Non-pigmented ciliary epithelial cell (primary cell): ENCODE measurements at places on chromosomes 2 and 18.

DNA sequence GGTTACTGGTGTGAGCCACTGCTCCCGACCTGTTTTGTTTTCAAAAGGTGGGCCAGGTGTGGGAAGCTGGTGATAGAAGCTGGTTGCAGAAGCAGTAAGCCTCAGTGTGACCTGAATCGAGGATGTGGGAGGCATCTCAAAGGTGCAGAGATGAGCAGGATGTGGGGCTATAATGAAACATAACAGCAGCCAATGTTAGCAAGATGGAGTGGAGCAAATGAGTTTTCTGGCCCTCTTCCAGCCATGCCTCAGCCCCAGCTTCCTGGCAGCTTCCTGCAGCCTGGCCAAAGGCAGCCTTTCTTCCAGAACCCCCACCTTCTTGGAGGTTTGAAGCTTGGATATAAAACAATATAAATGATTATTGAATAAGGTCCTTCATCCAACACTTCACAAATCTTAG is 184.8 kb downstream of the NCK2 start:
- DNase-seq, result no peak

- DNase-seq, result no peak
Measured at GRCh38 chr2:196404276-196404675, 232.9 kb upstream of the STK17B start.

- no peak for DNase-seq
Measured at GRCh38 chr18:48994044-48994651, 43.4 kb upstream of the SMAD7 start.

GRCh38 chr2:98592565-98592964 is 15.7 kb downstream of the COA5 start:
- DNase-seq, result no peak

DNA sequence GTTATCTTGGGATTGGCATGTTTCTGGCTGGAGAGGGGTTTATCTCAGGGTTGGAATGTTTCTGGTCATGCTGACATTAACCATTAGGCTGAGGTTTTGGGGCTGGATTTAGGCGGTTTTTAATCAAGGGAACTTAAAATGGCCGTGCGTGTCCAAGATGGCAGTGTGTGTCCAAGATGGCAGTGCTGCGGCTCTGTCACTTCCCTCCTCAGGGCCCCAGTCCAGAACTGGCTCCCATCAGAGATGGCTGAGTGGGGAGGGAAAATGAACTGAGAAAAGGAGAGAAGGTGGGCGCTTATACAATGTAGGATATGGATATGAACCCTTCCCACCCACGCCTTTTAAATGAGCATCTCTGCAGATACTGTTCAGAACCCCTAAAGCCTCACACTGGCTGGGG is 175.5 kb upstream of the MYT1L start:
- no peak for DNase-seq

DNA sequence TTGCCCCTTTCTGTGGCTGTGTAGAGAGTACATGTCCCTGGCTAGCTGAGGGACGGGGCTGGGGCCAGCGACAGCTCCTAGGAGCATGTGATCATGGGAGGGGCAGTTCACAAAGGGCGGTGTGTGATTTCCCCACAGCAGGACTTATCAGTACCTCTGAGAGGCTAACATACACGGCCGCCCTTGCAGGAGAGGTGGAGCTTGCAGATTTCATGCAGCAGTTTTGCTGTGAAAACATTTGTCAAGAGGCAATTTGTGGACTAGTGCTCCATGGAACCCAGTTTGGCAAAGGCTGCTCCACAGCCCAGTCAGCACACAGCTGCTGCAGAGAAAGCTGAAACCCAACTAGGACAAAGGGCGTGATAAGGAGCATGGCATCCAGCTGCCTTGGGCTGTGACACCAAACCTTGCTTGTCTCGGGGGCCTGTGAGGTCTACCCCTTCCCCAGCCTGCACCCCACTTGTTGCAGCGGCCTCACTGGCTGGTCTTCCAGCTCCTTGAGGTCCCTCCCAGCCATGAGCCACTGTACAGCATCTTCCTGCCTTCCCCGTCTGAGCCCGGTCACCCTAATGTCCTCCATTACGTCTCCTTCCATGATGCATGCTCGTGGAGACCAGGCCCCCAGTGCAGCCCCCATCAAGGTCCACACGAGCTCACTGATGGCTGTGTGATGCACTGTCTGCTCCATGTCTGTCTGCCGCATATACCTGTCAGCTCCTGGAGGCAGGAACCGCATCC is 121.4 kb upstream of the HDAC4 start:
- DNase-seq, result no peak

DNA sequence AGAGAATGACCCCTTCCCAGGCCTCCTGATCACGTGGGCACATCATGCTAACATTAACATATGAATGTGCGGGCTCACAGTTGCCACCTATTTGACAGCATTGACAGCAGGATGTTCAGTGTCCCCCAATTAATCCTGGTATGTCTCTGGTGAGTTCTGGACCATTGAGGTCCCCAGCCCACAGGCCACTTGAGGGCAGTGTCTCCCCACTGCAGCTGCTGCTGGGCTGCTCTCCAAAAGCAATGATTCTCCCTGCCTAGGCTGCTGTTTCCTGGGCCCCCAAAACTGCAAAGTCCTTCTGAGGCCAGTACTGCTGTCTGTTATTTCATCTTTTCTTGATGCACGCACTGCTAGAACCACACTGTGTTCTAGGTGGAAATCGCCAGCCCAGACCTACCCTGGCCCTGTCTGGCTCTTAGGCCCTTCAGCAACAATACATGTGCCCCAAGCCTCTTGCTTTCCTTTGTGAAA is 52.7 kb upstream of the MAPK4 start:
- no peak for DNase-seq

DNA sequence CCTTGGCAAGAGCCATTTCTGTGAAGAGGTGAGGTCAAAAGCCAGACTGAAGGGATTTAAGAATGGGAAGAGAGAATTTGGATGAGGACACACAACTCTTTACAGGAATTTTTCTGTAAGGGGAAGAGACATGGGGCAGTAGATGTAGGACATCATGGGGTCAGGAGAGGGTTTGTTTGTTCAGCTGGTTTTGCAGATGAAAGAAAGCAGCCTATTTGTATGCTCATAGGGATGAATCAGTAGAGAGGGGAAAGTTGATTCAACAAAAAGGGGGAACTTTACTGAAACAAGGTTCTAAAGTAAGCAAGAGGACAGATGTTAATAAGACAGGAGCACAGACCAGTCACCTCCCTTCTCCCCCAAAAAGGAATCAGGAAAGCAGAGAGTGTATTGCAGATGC is 11.2 kb downstream of the SCG2 start:
- DNase-seq, result no peak

- DNase-seq, result no peak
Measured at GRCh38 chr2:173045181-173045580, 30.5 kb upstream of the MAP3K20 start.

DNA sequence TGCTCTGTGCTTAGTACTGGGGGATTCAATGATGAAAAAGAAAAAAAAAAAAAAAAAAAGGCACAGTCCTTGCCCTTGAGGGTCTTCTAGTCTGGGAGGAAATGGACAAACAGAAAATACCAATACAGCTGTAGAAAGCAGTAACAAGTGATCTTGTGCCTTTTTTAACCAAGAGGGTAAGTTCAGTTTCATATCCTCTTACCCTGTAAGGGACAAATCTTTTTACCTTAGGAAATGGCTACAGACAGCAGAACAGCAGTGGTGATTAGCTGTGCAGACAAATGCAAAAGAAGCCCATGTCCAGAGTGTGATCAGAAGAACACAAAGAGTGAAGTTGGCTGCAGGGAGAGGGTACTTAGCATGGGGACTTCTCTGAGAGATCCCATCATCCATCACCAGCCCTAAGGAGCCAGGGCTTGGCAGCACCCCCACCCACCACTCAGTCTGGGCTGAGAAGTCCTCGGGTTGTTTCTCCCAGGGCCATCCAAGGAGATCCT is 102.9 kb downstream of the ALPK2 start:
- DNase-seq, result no peak

- DNase-seq, result no peak
Measured at GRCh38 chr18:59715445-59715844, 18.2 kb upstream of the CCBE1 start.

- DNase-seq, result no peak
Measured at GRCh38 chr2:214730248-214730647, 79.2 kb downstream of the BARD1 start.

DNA sequence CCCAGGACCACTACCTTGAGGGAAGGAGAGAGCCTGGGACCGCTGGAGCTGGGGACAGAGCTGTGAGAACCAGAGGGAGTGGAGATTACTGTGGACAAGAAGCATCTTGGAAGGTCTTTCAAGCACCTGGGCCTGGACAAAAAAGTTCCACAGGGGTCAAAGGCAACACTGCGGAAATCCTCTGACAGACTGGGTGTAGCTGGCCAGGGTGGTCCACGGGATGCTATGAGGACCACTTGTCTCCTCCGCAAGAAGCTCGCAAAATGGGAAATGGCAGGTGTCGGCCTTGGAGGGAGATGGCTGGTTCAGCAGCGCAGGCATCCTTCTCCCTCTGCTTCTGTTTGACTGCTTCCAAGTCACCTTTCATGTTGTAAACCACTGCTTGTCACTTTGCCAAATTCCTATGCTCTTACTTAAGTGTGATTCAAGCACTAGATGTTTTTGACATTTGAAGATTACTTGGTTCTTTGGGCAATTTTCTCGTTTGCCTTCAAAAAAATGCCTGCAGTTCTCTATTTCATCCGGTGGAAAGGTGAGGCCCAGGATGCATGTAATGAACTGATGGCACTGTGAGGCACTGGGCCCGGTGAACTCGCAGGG is 27.7 kb downstream of the KLHL29 start:
- no peak for DNase-seq

DNA sequence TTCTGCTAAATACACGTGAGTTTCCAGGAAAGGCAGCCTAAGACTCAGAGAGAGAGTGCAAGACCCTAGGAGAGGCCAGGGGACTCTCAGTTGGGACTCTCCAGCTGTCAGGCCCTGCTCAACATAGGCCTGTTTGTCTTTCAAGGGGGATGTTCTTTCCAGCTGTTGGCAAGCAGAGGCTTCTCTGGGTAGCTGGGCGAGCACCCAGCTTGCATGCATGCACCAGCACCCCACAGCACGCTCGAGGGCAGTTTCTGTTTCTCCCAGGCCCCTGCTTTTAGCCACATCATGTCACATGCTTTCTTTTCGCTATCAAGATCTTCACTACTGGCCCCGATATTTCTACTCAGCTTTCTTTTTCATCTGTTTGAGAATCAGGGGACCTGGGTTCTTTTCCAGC is 479.3 kb upstream of the HS6ST1 start:
- no peak for DNase-seq

GRCh38 chr2:175309799-175310198 is 128.3 kb upstream of the ATP5MC3 start:
- DNase-seq, result no peak

- DNase-seq, result peak; percentile 43
Measured at GRCh38 chr18:28147674-28148171, 29.2 kb downstream of the CDH2 start.

GRCh38 chr2:64401529-64401880 is 52.5 kb upstream of the LGALSL start:
- no peak for DNase-seq

DNA sequence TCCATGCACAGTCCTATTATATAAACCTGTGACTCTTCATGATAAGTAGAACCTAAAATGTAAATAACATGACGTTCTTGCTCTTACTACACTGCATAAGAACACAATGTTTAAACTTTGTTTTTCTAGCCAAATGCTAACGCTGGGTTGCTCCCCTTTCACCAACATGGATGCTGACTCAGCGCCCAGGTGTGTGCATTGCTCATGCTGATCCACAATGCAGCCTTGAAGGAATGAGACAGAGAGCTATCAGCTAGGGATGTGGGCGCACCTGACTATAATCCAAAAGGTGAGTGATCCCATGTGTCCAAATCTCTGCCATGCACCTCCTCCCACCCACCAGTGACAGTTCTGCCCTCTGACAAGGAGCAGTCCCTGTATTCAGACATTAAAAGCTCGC is 235.0 kb downstream of the IRS1 start:
- DNase-seq, result no peak

DNA sequence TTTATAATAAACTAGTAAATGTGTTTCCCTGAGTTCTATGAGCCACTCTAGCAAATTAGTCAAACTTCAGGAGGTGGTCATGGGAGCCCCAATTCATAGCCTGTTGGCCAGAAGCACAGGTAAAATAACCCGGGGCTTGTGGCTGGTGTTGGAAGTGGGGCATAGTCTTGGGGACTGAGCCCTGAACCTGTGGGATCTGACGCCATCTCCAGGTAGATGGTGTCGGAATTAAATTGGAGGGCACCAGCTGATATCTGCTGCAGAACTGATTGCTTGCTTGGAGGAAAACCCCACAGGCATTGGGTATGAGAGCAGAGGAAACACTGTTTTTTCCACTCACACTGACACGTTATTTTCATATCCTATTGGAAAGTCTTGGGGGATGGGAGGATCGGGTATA is 14.1 kb downstream of the NMS start:
- no peak for DNase-seq

DNA sequence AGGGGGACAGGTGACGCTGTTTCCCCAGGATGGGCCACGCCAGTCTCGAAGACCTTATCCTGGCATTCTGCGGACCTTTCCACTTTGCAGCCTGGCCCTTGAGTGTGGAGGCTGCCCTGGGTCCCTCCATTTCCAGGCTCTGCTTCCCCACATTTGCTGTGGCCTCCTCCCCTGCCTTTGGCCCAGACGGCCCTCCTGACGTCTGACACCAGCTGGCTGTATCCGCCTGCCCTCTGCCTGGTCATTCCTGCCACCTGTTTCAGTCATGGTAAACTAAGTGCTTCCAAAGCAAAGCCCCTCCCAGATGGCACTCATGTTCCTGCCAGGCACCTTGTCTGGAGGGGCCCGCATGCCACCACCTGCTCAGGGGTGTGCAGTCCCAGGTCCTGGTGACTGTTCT is 95.1 kb downstream of the ASB1 start:
- DNase-seq, result no peak

DNA sequence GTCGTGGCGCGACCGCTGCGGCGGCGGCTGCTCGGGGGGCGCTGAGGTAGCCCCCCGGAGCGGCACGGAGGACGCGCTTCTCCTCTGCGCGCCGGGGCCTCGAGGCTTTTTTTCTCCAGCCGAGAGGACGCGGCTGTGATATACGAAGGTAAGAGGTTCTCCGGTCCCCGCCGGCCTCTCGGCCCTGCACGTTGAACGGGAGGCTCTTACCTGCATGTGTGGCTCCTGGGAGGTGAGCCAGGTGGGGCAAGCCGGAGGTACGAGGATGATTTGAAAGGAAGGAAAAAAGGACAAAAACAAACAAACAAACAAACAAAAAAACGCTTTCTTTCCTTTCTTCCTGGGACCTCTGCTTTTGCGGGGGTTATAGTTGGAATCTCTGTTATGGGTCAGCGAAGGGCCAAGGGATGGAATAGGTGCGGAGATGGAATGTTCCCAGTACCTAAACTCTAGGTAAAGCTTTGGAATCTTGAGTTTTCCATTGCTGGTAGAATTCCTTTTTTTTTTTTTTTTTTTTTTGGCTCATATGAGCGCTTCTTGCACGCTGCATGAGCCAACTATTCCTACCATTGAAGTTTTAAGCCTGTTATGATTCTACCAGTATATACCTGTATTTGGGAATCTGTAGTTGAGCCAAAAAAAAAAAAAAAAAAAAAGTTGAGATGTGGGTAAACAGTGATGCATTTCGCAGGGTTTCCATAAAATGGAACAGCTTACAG is 674 bp downstream of the PTPN4 start:
- DNase-seq, result no peak

DNA sequence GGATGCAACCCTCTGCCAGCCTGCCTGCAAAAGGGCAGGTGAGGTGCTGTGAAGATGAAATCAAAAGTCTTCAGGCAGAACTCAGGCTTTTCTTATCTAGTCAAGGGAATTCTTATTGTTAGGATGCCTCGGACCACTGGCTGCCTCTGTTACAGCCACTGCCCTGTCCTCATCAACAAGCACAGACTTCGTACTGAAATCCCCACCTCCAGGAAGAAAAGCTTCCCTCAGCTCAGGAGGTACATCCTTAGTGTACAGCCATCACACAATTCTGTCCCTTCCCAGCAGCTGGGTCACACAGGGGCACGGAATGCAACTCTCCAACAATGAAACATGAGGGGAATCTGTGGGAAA is 10.1 kb upstream of the RNU4ATAC start:
- no peak for DNase-seq
